Vein endothelial cell (primary cell): ENCODE measurements at places on chromosomes 7 and 10. TPM values are rescaled to one million over a fixed set of nuclear protein-coding genes. Genes with fewer than 3 reads are reported as not detected.

The FAM237B gene
- total RNA-seq, result not detected in 2 replicates

The SLC13A1 gene
- total RNA-seq, result not detected in 2 replicates

The BMPER gene
- 0.65 and 1.5 TPM in 2 replicates for total RNA-seq

The NYAP1 gene
- 4.0 and 4.6 TPM in 2 replicates for total RNA-seq

The IL6 gene
- 3.7 and 3.9 TPM in 2 replicates for total RNA-seq

The DEPP1 gene
- 361 and 421 TPM in 2 replicates for total RNA-seq

The GSAP gene
- 4.2 and 5.6 TPM in 2 replicates for total RNA-seq

The PAX4 gene
- total RNA-seq, result not detected in 2 replicates

The PDE1C gene
- 0.33 and 1.8 TPM in 2 replicates for total RNA-seq

The GPR158 gene
- total RNA-seq, result not detected in 2 replicates

The CYP3A4 gene
- not detected in 2 replicates for total RNA-seq

The ZNF777 gene
- total RNA-seq, result 9.4 and 10.8 TPM in 2 replicates

The UFSP1 gene
- 2.5 and 2.9 TPM in 2 replicates for total RNA-seq

The HTR5A gene
- not detected in 2 replicates for total RNA-seq

The ZNF467 gene
- total RNA-seq, result 2.7 and 9.5 TPM in 2 replicates

The NAT16 gene
- not detected in 2 replicates for total RNA-seq

The HKDC1 gene
- total RNA-seq, result not detected in 2 replicates

The ASNS gene
- 13.0 and 14.0 TPM in 2 replicates for total RNA-seq

The INA gene
- 0.33 and 0.48 TPM in 2 replicates for total RNA-seq

The TCERG1L gene
- not detected in 2 replicates for total RNA-seq

The KCP gene
- total RNA-seq, result not detected in 2 replicates

The PILRA gene
- total RNA-seq, result 0.38 and 0.65 TPM in 2 replicates

The TNPO3 gene
- 55.5 and 64.9 TPM in 2 replicates for total RNA-seq

The CCDC172 gene
- total RNA-seq, result not detected in 2 replicates

The GPR37 gene
- total RNA-seq, result 0.76 and 4.2 TPM in 2 replicates

The TMEM106B gene
- 43.1 and 51.4 TPM in 2 replicates for total RNA-seq

The PHYHIPL gene
- total RNA-seq, result 0.10 TPM in 1 of 2 replicates, not detected in the other

The SLC18A3 gene
- total RNA-seq, result not detected in 2 replicates

The CPEB3 gene
- 1.8 and 2.0 TPM in 2 replicates for total RNA-seq

The C10orf71 gene
- total RNA-seq, result not detected in 2 replicates

The SEC31B gene
- 3.8 and 5.2 TPM in 2 replicates for total RNA-seq

The GIMAP6 gene
- 171 and 211 TPM in 2 replicates for total RNA-seq

The GNGT1 gene
- not detected in 2 replicates for total RNA-seq

The AOAH gene
- total RNA-seq, result 0.10 and 0.65 TPM in 2 replicates

The GTF2IRD2 gene
- total RNA-seq, result 4.6 and 7.5 TPM in 2 replicates

The DYDC2 gene
- not detected in 2 replicates for total RNA-seq

The LIPJ gene
- under 0.01 TPM in 1 of 2 replicates, not detected in the other for total RNA-seq

The ENKUR gene
- 0.19 and 0.33 TPM in 2 replicates for total RNA-seq

The MMP21 gene
- 0.10 and 0.33 TPM in 2 replicates for total RNA-seq

The MMRN2 gene
- 262 and 371 TPM in 2 replicates for total RNA-seq

The RGR gene
- not detected in 2 replicates for total RNA-seq

The FIGNL1 gene
- total RNA-seq, result 28.4 and 53.9 TPM in 2 replicates

The TIMM23B gene
- total RNA-seq, result 16.7 and 18.5 TPM in 2 replicates

The NFE2L3 gene
- total RNA-seq, result 40.2 and 60.8 TPM in 2 replicates

The ANKRD61 gene
- not detected in 2 replicates for total RNA-seq

The FKBP9 gene
- total RNA-seq, result 170 and 183 TPM in 2 replicates

The SPACDR gene
- total RNA-seq, result 0.33 and 0.48 TPM in 2 replicates

The BHLHA15 gene
- 0.38 and 0.98 TPM in 2 replicates for total RNA-seq
